IPS-NIHi11 (cell line): ENCODE measurements at places on chromosomes 6 and 20.
A peak's percentile ranks its signal among the peaks of the same experiment; 100 is the strongest.

DNA sequence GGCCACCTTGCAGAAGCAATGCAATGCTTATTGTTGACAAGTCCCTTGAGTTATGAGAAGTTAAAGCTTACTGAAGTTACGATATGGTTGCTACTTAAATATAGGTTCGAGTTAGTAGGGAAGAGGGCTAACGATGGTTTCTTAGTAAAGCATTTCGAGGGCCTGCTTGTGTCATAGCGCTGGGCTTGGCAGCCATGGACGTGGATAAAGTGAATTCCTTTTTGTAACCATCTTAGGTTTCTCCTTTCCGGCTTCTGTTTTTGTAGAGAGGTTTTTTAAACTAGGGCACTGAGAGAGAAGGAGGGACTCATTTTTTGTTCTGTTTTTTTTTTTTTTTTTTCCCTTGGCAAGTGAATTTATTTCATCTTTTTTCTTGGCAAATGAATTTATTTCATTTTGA is 27.6 kb downstream of the TIAM2 start:
- no peak for DNase-seq

DNA sequence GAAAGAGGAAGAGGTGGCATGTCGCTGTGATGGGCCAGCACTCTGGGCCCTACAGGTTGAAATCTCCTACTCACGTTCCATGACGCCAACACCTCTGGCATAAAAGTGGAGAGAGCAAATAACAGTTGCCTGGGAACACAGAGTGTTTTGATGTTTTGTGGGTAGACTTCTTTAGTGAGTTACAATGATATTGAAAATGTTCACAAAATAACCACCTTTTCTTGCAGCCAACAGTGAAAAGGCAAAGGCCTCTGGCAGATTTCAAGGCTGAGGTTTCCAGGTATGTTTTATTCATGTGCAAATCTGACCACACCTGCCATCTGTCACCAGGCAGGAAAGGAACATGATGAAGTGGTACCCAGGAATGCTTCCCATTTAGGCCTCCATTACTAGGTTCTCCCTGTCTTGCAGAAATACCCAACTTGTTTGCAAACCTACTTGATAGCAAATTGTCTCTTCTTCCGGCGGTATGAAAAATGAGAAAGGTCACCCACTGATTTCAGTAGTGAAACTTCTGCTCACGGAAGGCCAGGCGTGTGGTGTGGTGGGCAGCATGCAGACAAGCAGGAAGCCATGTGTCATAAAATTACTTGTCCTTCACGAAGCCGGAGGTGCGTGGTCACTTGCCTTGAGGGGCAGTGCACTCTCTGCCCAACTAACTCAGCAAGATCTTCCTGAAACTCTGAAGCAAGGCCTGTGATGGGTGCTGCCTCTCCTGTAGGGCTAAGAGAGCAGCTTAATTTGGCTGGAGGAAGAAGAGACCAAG is 299.1 kb upstream of the PRDM1 start:
- DNase-seq = no peak

DNA sequence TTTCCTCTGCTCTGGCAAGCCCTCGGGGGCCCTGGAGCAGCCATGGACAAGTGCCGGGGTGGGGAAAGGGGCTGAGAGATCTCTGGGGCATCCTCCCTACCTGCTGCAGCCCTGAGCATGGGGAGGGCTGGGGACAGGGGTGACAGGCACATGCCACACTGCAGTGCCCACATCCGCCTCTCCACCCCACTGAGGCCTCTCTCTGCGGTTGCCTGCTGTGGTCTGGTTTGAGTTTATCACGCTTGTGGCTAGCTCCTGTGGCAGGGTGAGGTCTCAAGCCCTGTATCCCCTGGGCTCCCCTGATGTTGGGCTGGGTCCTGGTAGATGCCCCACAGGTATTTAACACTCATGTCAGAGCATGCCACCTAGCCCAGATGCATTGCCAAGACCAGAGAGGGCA is 52.9 kb upstream of the MLN start:
- no peak for DNase-seq

GRCh38 chr20:57653910-57654309 is 33.7 kb upstream of the ZBP1 start:
- DNase-seq = no peak

DNA sequence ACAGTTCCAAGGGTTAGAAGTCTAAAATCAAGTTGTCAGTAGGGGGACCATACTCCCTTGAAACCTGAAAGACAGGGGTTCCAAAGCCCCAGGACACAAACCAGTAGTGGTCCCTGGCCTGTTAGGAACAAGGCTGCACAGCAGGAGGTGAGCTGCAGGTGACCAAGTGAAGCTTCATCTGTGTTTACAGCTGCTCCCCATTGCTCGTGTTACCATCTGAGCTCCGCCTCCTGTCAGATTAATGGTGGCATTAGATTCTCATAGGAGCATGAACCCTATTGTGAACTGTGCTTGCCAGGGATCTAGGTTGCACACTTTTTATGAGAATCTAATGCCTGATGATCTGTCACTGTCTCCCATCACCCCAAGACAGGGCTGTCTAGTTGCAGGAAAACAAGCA is 25.3 kb upstream of the SIM1 start:
- no peak for DNase-seq

- peak; percentile 78 for DNase-seq
Observed at GRCh38 chr6:105179244-105180065, at the start of gene POPDC3. POPDC3 (minus strand) TSS chr6:105180014; CDS start chr6:105161909, 18,105 bp downstream.

DNA sequence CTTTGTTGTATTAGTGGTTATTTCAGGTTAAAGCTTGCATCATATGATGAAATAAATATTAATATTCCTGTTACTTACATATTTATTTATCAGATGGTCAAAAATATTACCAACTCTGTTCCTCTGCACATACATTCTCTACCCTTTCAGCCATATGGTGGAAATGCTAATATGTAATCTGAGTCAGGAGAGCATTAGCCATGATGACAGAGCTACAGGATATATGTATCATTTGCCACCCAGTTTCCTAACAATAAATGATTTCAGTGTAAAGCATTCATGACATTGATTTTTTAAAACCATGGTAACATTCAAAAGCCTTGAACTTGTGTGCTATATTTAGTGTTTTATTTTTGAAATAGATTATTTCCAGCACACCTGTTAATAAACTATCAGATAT is 16.6 kb downstream of the POPDC3 start:
- no peak for DNase-seq

- DNase-seq = no peak
Observed at GRCh38 chr20:63842258-63842657, 11.2 kb upstream of the ZBTB46 start.

DNA sequence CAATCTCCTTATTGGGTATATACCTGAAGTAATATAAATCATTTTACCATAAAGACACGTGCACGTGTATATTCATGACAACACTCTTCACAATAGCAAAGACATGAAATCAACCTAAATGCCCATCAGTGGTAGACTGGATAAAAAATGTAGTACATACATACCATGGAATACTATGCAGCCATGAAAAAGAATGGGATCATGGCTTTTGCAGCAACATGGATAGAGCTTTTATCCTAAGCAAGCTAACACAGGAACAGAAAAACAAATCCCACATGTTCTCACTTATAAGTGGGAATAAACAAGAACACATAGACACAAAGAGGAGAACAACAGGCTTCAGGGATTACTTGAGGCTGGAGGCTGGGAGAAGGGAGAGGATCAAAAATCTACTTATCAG is 208.3 kb upstream of the QKI start:
- DNase-seq = no peak

DNA sequence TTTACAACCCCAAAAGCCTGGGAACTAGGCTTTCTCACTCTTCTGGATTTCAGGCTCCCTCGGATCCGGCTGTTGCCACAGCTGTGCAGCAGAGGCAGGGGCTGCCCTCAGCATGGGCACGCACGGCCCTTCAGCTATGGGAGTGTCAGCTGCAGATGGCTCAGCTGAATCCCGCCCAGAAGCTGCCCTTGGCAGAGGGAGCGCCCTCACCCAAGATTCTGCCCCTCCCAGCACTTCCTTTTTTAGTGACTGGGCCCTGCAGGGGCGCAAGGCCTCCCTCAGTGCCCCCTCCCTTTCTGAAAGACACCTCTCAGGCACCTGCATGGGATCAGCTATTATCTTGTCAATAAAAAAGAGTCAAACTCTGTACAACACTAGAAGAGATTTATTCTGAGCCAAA is 67.9 kb upstream of the THBS2 start:
- no peak for DNase-seq

GRCh38 chr6:40958738-40959137 is 80.3 kb downstream of the UNC5CL start:
- DNase-seq = no peak

DNA sequence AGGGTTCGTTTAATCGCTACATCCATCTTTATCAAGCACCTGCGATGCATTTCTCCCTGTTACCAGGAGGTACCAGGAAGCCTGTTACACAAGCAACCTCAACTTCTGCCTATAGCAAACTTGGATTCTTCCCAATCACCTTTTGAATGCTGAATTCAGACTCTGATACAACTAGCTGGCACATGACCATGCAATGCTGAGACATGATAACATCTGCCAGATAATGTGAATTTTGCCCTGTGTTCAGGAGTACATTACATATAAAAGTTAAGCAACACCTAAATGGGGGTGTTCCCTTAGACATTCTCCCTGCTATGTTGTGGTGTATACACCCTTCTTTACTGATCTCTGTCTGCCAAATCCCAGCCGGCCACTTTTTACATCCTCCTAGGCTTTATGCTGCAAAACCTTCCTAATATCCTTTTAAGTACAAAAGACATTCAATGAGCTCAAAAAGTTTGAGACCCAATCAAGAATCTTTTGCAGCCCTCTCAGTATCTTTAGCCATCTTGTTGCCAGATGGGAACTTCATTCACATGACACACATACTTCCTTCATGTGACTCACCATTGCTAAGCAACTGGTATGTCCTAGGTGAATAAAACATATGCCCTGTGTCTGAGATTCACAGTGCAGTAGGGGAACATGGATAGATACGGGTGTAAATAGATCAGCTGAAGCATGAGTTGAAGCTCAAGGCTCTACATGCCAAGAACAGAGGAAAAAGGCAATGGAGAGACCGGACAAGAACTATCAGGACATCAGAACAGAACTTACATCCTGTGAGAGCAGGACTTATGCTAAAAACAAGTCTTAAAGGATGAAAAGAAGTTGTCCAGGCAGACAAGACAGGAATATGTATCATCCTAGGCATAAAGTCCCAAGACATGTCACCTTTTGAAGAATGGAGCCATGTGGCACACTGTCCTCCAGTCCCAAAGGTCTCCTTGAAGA is 84.3 kb downstream of the ZHX3 start:
- no peak for DNase-seq

GRCh38 chr6:40807484-40807883 is 220.3 kb upstream of the LRFN2 start:
- no peak for DNase-seq

- DNase-seq = no peak
Observed at GRCh38 chr6:2035826-2036709, 209.3 kb downstream of the GMDS start.

DNA sequence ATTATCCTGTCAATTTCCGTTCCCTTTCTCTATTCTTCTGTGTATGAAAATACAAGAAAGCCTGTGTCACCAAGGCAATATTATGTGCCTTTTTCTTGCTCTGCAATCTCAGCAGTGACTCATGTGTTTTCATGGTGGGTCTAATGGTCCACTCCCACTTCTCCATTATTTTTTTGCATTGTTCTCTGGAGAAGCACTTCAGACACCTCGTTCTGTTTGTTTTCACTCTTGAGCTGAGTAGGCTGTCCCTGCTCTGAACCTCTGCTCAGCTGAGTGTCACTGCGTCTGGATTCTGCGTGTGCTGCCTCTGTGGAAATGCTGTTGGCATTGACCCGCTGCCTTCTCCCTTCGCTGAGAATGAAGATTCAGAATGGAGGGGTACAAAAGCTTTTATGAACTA is 230.6 kb downstream of the TMEM242 start:
- DNase-seq = no peak

DNA sequence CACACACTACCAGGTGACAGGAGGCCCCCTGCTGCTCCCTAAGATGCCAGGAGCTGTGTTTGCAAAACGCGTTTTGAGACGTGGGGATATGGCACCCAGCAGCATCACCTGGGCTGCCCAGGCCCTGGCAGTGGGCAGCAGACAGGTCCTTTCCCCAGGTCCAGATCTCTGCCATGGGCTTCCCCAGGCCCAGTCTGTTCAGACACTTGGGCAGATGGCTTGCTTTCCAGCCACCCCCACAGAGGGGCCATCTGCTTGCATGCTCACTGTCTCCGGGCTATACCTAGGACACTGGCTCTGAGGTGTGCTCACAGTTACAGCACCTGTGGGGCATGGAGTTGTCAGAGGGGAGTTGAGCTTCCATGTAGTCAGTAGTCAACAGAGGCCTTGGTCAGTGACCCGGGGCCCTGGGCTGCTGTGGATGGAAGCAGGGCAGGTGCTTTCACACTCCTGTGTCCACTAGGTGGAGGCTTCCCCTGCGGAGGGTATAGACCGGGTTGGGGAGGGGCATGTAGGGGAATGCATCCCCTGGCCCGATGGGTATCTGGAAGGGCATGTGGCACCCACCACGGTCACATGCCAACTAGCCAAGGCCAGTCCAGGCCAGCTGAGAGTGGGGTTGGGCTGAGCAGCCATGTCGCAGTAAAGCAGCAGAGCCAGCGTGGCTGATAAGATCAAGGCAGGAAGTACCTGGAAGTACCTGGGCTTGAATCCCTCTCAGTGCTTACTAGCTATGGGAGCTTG is 185.4 kb upstream of the SLC24A3 start:
- DNase-seq = peak; percentile 47

DNA sequence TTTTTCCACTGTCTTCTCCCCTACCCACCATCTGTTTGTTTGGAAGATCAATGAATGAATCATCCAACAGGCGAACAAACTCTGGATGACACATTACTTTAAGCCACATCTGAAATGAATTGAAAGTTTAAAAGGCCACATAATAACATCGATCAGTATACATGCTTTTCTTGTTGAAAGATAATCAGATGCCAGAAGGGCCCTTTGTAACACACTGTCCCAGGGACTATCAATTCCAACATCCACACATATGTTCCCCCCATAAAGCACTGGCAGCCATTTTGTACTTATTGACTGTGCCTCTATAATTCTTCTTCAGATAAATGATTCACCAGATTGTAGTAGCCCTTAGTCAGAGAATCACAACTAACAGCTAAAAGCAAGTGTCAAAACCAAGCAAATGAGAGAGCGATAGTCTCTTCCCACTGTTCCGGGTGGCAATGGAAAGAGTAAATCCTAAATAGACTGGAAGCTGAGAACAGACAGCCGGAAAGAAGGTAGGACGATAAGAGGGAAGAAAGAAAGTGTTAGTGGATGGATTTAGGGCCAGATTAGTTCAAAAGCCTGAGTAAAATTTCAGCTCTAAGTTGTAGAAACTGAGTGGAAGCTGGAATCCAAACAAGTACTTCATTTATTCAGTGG is 184.9 kb upstream of the TENT5A start:
- DNase-seq = no peak

- DNase-seq = no peak
Observed at GRCh38 chr6:157768304-157768703, 54.7 kb upstream of the SNX9 start.

- no peak for DNase-seq
Observed at GRCh38 chr6:98648211-98648914, 186.0 kb upstream of the POU3F2 start.
